Renal cortex interstitium (tissue), 15 donors: ENCODE measurements at places on chromosomes 11 and 22. TPM values are rescaled to one million over a fixed set of nuclear protein-coding genes. Genes with fewer than 3 reads are reported as not detected.

The TTC12 gene
- polyA plus RNA-seq, result 48.3 TPM

The CYTH4 gene
- polyA plus RNA-seq, result 3.0 TPM

The MFRP gene
- polyA plus RNA-seq, result not detected

The KDM4E gene
- polyA plus RNA-seq, result 0.54 TPM

The LRP4 gene
- polyA plus RNA-seq, result 33.2 TPM

The RASSF10 gene
- polyA plus RNA-seq, result 23.2 TPM

The MALAT1 gene
- polyA plus RNA-seq, result 810 TPM

The KRTAP5-11 gene
- 0.27 TPM for polyA plus RNA-seq

The NLRP14 gene
- 0.68 TPM for polyA plus RNA-seq

The E2F8 gene
- polyA plus RNA-seq, result 7.4 TPM

The HOATZ gene
- not detected for polyA plus RNA-seq

The CHRDL2 gene
- polyA plus RNA-seq, result 0.50 TPM

The LSP1 gene
- 4.5 TPM for polyA plus RNA-seq

The NXPE4 gene
- polyA plus RNA-seq, result 0.07 TPM

The FREY1 gene
- 0.66 TPM for polyA plus RNA-seq

The TTC28 gene
- 43.1 TPM for polyA plus RNA-seq

The RFPL2 gene
- 0.35 TPM for polyA plus RNA-seq

The MTMR3 gene
- 33.9 TPM for polyA plus RNA-seq

The ELMOD1 gene
- 0.12 TPM for polyA plus RNA-seq

The IL18 gene
- 12.5 TPM for polyA plus RNA-seq
